H1 (cell line): ENCODE measurements at places on chromosomes 5 and 9. TPM values are rescaled to one million over a fixed set of nuclear protein-coding genes. Genes with fewer than 3 reads are reported as not detected.

The TICAM2 gene
- total RNA-seq = 0.67 TPM in 1 of 2 replicates, not detected in the other

The C7 gene
- not detected in 2 replicates for total RNA-seq

The CATSPER3 gene
- total RNA-seq = 0.48 TPM in 1 of 2 replicates, not detected in the other

The SMIM33 gene
- not detected in 2 replicates for total RNA-seq

The RUSC2 gene
- total RNA-seq = 6.8 and 7.9 TPM in 2 replicates

The CAMK4 gene
- total RNA-seq = 6.3 and 8.3 TPM in 2 replicates

The MEGF10 gene
- total RNA-seq = 38.2 and 43.2 TPM in 2 replicates

The CLIC3 gene
- not detected in 2 replicates for total RNA-seq

The ENTPD2 gene
- total RNA-seq = 3.2 and 3.8 TPM in 2 replicates

The GABRP gene
- total RNA-seq = 3.7 and 3.9 TPM in 2 replicates

The UGT3A1 gene
- total RNA-seq = 1.5 and 2.4 TPM in 2 replicates

The TEK gene
- total RNA-seq = 33.2 and 35.8 TPM in 2 replicates

The KCNMB1 gene
- total RNA-seq = 0.10 and 0.19 TPM in 2 replicates

The PCDHGB3 gene
- 1.3 and 1.6 TPM in 2 replicates for total RNA-seq
